ENCODE measurements at places on chromosomes 4 and X.

DNA sequence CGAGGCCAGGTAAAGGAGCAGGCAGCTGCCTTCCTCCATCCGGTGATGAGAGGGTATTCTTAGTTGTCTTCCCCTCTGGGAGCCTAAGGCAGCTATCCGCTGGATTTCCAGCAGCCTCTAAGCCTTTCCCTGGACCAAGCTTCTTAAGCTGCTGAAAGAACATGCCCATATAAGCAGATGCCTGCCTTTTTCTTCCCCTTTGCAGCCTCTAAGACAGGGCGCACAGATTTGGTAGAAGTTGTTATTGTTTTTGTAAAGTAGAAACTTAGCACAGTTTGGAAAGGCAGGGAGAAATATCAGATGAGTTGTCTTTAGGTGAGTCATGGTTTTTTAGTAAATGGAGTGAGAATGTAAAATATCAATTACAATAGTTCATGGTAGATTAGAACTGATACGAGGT is 210.8 kb downstream of the ARHGAP10 start:
- no peak for DNase-seq

GRCh38 chrX:38941675-38942074 is 140.4 kb downstream of the MID1IP1 start:
- no peak for DNase-seq

DNA sequence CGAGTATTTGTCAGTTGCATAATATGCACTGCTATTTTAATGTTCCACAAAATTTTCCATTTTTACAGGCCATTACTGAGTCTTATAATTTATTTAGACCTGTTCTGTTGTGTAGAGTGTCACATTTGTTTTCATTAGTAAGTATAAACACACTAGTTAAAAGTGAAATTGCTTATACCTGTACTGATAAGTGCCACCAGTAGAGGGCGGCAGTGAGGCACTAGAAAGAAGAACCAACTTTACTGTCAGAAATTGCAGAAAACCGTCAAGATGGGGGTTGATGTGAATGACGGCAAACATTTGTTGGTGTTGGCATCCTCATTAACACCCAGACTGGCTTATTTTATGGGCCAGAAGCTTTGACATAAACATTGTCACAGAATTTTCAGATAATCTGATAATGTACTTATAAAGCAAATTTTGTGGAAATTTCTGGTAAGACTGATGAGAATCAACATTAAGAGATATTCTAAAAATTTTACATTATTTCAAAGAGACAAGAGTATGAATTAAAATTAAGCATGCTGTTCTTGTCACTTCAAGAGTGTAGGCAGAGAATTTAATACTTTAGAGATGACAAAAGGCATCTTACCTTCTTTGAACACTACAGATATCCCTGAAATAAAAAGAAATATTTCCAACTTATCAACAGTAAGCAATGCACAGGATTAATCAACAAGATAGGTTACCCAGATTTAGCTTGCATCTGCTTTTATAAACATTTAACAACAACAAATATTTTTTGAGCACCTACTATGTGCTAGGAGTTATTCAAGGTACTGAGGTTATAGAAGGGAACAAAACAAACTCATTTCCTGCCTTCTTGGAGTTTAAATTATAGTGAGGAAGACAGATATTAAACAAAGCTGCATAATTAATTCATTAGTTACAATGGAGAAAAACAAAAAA is 24.9 kb downstream of the ALPK1 start:
- peak; percentile 83 for DNase-seq

GRCh38 chr4:41257906-41258305 is 1.2 kb downstream of the UCHL1 start:
- DNase-seq = no peak

- DNase-seq = no peak
These were observed at the start of gene EGF for GRCh38 chr4:109912706-109913595. TSS of gene EGF (plus strand) at chr4:109912883. CDS start at chr4:109913336, 453 bp downstream.

- DNase-seq = no peak
These were observed 217.1 kb upstream of the LDB2 start for GRCh38 chr4:17115583-17115982.

- no peak for DNase-seq
These were observed 20.5 kb downstream of the COMMD8 start for GRCh38 chr4:47442980-47443379.

DNA sequence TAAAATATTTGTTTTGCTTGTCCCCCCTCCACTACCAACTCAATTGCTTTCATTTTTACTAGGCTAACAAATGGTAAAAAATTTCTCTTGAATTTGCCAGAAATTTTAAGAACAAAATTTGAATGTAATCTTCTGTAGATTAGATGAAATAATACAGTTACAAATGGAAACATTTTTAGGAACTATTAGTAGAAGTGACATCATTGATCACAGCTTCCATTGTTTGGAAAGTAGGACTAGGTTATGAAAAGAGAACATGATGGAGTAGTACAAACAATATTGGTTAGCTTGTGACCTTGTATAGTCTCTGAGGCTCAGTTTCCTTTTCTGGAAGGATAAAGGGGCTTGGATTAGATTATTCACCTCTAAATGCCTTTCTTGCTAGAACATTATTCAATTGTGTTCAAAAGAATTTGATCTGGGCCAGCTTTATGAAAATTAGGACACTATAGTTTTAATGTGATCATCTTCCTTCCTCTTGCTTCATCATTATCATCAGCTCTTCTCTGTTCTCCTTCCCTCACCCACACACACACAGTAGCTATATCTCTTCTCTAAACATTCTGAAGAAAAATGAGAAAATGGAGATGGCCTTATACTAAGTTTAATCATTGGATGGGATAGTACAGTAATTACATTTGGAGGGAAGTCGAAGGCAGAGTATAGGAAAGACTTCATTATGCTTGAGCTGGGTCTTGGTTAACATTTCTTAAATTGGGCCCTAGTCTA is 9.9 kb downstream of the MTMR1 start:
- no peak for DNase-seq

GRCh38 chr4:80073473-80074008 is 512 bp upstream of the ANTXR2 start:
- peak; percentile 30 for DNase-seq

DNA sequence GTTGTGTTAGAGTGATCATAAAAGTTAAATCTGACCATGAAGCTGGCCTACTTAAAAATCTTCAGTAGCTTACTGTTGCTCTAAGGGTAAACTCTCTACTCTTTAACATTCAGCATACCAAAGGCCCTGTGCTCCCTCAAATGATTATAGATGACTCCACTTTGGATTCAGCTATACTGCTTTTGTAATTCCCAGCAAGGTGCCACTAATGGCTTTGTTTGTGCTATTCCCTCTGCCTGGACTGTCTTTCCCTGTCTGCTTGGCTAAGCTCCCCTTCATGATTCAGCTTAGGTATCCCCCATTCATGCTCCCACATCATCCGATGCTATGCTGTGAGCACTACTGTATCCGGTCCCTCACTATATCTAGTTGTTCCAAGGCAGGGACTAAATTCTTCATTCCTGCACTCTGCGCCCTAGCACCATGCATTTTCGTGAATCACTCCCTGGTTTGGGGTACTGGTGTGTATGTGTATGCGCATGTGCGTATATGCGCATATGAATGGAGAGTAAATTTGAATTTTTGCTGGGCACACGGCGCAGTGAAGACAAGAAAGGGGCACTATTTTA is 453 bp upstream of the PBDC1 start:
- DNase-seq = no peak

DNA sequence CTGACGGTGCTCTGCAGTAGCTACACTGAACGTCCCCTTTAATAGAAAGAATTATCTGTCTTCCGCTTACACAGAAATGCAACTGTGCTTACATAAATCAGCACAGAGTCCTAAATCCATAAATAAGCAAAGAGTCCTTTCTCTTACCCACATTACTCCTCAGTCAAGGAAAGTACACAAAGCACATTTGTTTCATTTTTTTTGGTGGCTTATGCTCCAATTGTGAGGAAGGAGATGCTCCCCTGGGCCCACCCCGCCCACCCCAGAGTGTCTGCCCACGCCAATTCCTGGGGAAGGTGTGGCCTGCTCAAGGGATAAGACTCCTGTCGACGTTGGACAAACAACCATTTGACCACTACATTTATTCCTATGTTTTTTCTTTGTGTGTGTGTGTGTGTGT is 53.8 kb downstream of the CPLX1 start:
- no peak for DNase-seq

DNA sequence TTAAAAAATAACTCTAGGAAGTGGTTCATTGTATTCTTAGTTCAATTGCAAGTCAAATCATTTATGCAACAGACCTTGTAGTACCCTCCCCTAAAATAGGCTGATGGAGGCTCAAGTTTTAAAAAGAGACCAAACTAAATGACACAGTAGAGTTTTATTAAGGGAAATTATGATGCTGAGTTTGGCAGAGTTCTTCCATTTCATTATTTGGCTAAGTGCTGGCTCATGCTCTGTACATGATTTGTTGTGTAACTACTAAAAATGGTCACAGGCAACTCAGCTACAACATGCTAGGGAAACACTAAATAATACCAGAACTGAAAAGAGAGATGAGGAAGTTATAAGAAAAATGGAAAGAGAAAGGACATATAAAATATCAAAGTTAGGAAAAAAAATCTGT is 96.1 kb upstream of the TFDP3 start:
- no peak for DNase-seq

GRCh38 chr4:45713996-45714395 is 409.9 kb downstream of the GABRG1 start:
- no peak for DNase-seq

GRCh38 chr4:185535612-185536410 is 504 bp upstream of the PDLIM3 start:
- DNase-seq = no peak

GRCh38 chrX:30702736-30703135 is 49.5 kb downstream of the GK start:
- no peak for DNase-seq

DNA sequence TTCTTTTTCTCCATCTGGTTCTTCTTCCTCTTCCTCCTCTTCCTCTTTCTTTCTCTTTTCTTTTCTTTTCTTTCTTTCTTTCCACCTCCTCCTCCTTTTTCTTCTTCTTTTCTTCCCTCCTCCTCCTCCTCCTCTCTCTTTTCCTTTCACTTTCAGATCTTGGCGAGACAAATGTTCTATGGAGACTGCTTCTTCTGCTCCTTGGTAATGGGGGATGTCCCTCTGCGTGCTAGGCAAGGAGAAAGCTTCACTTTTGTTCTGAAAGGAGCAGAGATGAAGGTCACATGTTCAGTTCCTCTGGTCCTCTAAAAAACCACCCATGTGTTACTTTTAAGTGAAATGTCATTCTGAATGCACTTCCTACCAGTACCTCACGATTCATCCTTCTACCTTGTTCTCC is 33.2 kb downstream of the NBDY start:
- DNase-seq = no peak

GRCh38 chr4:83618991-83619645 is 83.2 kb downstream of the GPAT3 start:
- no peak for DNase-seq

DNA sequence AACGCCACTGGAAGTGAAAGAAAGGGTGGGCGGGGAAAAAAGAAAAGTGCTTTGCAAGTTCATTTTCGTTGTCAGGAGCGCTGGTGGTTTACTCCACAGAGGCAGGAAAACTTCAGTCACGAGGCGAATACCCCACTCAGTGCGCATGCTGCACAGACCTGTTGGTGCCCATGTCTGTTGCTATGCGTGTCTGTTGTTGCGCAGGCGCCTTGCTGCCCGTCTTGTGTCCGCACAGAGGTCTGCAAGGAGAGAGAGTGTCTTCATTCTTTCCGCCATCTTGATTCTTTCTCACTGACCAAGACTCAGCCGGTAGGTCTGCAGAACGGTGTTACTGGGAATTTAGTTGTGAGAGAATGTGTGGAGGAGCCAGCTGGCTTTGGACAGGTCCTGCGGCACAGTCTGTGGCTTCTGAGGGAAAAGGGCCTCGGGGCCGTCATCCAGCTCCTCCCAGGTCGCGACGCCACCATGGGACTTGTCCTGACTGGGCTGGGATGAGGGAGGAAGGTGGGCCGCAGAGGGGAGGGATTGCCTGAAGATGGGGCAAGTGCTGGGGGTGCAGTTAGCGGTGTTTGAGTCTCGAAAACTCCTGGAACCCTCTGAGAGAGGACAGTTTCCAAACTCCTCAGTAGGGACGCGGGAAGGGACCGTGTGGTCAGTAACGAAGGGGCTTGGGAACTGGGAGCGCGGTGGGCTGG is at the start of gene PAGE2:
Gene PAGE2, plus strand, starts transcription at position 224 of the 695 bp plus-strand sequence. CDS start 1,003 bp downstream, outside the sequence.
- DNase-seq = no peak

GRCh38 chrX:120334151-120334550 is 22.9 kb upstream of the TMEM255A start:
- DNase-seq = peak; percentile 18

DNA sequence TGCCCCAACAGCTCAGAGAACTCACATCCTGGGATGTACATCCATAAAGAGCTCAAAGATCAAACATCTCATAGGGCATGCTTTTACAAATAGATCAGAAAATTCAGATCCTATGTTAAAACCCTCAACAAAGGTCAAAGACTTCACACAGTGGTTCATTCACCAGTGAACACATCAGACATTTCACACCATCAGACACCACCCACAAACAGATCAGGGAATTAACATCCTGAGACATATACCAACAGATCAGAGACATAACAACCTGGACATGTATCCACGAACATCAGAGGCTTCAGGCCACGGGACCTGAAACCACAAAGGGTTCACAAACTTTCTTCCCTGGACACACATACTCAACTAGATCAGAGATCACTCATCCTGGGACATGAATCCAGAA is 23.4 kb downstream of the SUV39H1 start:
- peak; percentile 22 for DNase-seq

GRCh38 chrX:149074398-149074797 is 430.7 kb downstream of the IDS start:
- no peak for DNase-seq

DNA sequence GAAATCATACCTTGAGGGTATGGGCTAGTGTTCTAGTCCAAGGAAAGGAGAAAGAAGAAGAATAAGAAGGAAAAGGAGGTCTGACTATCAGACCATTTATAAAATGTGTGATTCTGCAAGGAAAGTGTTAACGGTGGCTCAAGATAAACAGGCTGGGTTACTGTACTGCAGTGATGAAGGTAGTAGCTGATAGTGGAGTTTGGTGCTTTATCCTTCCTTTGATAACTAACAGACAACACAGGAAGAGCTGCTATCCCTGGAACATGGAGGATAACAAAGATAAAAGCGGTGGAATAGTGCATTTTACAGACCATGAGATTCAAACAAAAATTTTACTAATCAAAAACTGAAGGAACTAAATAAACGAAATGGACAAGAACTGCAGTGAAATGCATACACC is 2.6 kb downstream of the UNC5C start:
- no peak for DNase-seq

GRCh38 chrX:71989768-71990426 is 79.3 kb downstream of the NHSL2 start:
- no peak for DNase-seq

DNA sequence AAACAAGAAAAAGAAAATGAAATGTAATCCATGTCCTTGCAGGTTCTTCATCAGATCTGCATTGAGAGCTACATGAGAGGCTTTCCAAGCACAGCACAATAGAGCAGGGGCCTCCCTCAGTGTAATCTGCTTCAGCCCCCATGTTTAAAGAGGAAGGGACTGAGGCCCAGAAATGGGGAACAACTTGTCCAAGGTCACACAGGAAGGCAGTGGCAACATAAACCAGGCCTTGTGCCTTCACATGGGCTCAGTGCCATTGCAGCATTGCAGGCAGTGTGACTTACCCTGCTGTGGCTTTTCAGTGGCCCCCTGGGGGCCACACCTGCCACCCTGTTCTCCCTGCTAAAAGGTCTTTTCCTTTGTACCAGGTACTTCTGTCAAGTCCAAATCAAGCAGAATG is 20.9 kb upstream of the CD99L2 start:
- no peak for DNase-seq

GRCh38 chr4:117478702-117479101 is 393.3 kb upstream of the TRAM1L1 start:
- no peak for DNase-seq

GRCh38 chrX:146144039-146144438 is 326.4 kb downstream of the SLITRK2 start:
- no peak for DNase-seq

GRCh38 chrX:20521222-20521621 is 254.5 kb upstream of the RPS6KA3 start:
- no peak for DNase-seq

Measured in CD4-positive, alpha-beta T cell treated with Interleukin-21 for 1 hour (primary cell).